ENCODE measurements at places on chromosomes 4 and X.

- no peak for DNase-seq
Measured at GRCh38 chr4:165175879-165176278, 31.5 kb upstream of the KLHL2 start.

DNA sequence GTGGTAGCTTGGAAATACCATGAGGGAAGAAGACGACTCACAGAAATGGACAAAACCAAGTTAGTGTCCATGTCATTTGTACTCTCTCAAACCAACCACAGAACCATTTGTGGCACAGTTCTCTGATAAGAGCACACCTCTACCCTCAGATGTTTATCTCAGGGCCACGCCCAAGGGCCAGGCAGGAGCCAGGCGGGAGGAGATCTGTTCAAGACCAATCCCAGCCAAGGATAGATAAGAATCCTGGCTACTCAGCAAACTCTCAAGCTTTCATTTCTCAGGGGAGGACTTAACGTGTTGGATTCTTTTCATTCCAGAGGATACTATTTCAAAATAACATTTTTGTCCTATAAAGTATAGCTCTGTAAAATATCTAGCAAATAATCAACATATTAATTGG lies 95.0 kb downstream of the NYX start:
- no peak for DNase-seq

DNA sequence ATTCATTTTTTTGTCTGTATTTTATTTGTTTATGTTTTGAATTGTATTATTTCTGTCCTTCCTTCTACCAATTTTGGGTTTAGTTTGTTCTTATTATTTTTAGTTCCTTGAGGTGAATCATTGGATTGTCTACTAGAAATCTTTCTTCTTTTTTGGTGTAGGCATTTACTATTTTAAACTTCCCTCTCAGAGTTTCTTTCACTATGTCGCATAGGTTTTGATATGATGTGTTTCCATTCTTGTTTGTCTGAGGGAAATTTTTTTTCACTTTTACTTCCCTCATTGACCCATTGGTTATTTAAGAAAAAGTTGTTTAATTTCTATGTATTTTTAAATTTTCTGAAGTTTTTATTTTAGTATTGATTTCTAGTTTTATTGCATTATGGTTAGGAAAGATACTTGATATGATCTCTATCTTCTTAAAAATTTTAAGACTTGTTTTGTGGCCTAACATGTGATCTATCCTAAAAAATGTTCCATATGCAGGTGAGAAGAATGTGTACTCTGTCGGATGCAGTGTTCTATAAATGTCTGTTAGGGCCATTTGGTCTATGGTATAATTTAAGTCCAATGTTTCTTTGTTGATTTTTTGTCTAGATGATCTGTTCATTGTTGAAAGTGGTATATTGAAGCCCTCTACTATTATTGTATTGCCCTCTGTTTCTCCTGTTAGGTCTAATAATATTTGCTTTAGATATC lies 68.8 kb downstream of the IL15 start:
- no peak for DNase-seq

DNA sequence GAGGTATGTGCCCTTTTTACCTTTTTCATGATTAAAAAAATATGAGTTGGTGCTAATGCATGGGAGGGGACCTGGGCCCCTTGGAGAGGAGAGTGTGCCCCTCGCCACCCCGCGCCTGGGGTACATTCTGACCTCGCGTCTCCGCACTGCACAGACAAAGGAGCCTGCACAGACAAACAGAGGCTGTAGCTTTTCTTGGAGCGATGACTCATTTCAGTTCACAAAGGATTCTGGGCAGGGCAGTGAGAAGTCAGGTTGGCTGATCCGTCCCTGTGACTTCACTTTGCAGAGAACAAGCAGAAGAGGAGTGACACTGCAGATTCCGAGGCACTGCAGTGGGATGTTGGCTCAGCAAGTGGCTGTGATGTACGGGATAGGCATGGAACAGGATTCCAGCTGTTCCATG lies 82.9 kb downstream of the STOX2 start:
- no peak for DNase-seq

- no peak for DNase-seq
Measured at GRCh38 chr4:178632415-178632814, 1190.2 kb upstream of the AGA start.

Data from stimulated activated CD8-positive, alpha-beta memory T cell treated with anti-CD3 and anti-CD28 coated beads, Interleukin-4, amount 100 ng/mL, for 1 hour (primary cell).